ENCODE measurements at places on chromosomes 7 and 10.
A peak's percentile ranks its signal among the peaks of the same experiment; 100 is the strongest.

DNA sequence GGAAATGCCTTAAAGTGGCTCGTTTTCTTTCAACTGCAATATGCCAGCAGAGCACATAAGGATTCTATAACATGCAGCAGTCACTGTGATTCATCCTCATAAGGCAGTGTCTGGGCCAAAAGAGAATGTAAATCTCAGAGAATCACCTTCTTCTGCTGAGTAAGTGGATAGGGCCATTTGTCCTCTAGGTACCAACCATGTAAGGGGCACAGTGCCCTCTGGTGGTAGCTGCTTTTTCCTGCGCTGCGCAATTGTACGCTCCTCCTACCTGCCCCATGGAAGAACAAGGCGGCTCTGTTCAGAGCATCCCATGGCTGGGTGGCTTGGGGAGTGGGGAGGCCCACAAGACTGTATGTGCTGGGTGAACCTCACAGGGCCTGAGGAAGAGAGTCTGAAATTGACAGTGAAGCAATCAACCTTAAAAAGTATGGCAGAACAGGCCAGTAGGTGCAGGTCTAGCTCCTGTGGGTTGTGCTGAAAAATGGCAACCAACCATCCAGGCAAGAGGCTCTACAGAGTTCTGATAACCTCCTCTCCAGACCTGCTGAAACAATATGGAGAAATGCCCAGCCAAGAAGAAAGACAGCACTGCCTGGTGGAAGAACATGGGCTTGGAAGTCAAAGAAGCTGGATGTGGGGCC lies 78.6 kb upstream of the C10orf90 start:
- DNase-seq: no peak

- no peak for DNase-seq
Measured at GRCh38 chr7:115410972-115411686, 489.2 kb downstream of the MDFIC start.

- DNase-seq: no peak
Measured at GRCh38 chr10:75286901-75287300, 51.1 kb upstream of the COMTD1 start.

- no peak for DNase-seq
Measured at GRCh38 chr10:96648297-96648696, 61.5 kb upstream of the TM9SF3 start.

DNA sequence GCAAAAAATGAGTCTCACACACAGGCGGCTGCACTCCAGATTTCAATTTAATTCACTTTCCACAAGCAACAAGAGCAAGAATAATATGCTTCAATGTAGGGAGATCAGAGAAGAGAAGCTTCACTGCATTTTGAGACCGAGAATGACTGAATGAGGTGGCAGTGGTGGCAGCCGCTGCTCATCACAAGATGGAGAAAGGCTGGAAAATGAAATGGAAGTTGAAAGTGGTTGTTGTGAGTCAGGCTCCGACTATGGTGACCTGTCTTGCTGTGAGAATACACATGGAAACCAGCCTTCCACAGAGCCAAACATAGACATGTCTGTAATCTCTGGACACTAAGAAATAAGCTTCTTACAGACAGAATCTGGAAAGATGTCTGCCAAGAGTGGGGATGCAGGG lies 499.6 kb upstream of the LRRN3 start:
- no peak for DNase-seq

GRCh38 chr7:98520356-98520951 lies 96.6 kb upstream of the NPTX2 start:
- no peak for DNase-seq

GRCh38 chr10:103619424-103620351 lies 126.2 kb downstream of the NEURL1 start:
- DNase-seq: no peak

DNA sequence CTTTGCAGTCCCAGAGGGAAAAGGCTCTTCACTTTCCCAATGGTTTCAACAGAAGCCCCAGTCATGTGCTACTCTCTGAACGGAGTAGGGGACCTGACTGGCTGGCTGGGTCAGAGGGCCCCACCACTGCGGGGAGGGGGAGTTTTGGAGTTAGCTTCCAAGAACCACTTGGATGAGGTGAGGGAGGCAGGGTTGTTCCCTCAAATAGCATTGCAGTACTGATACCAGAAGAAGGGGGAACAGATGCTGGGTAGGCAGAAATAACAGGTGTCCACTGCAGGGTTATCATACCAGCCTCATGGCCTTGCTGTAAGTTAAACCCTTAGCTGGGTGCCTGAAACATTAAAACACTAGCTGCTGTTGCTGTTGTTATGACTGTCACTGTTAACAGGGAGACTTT lies 131.3 kb downstream of the UBE2H start:
- no peak for DNase-seq

GRCh38 chr7:91264924-91265681 lies 870 bp downstream of the FZD1 start:
- no peak for DNase-seq

GRCh38 chr7:121739465-121739864 lies 133.5 kb upstream of the PTPRZ1 start:
- DNase-seq: no peak

GRCh38 chr7:68587599-68587998 lies 1010.7 kb upstream of the AUTS2 start:
- no peak for DNase-seq

DNA sequence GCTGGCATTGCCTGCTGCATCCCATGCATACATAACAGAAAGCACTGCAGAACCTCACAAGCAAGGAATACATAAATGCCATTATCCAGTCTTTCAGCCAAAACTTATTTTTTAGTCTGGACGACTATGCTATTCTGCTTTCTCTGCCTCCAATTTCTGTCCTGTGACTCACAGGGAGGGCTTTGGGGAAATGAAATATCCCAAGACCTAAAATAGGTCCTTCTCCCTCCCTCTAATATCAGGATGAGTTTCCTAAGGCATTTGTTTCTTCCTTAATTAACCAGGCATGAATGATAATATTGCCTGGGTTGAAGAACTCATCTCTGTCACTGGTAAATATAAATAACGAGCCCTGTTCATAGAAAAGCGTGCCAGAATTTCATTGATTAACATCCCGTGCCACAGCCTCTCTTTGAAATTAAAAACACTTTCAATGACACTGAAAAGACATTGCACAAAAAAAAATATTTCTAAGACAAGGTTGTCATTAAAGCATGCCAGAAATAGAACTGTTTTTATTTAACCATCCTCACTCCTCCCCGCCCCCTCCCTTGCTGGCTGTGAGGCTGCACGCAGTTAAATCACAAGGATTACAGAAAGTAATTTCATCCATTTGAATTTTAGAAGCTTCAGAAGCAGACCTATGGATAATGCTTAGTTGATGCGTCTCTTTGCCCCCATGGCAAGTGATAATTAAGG lies 103.0 kb upstream of the ANKRD1 start:
- no peak for DNase-seq

GRCh38 chr10:31770307-31770902 lies 158.2 kb downstream of the ARHGAP12 start:
- no peak for DNase-seq

DNA sequence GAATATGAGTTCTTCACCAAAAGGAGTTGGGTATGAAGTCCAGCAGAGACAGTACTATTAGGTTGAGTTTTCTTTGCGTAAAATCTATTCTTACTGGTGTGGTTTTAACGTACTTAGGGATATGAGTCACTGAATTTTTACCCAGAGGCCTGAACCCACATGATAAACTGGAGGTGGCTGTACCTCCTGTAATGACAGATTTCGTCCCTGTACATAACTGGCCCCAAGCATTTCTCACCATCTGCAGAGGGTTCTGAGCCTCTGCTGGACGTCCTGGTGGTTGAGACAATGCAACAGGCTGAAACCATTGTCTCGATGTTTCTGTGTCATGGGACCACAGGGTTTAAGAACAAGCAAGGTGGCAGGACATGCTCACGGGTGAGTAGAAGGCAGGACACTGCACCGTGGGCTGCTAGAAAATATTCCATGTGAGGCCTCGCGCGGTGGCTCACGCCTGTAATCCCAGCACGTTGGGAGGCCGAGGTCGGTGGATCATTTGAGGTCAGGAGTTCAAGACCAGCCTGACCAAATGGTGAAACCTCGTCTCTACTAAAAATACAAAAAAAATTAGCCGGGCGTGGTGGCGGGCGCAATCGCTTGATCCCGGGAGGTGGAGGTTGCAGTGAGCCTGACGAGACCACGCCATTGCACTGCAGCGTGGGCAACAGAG lies 233.9 kb downstream of the DNAJB6 start:
- DNase-seq: no peak

DNA sequence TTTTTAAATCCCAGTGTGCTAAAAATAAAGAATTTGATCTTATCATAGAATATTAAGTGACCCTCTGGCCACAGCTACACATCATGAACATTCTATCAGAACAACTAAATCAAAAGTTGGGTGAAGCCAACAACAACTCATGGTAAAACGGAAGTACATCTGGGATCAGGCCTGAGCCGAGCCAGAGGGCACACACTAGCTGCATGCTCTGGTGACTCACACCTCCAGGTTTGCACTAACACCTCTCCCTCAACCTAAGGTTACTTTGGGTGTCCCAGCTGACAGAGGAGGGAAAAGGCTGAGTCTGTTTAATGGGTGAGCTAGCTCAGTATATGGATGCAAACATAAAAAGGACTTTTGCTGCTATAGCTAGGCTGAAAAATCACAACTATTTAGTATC lies 281.6 kb downstream of the HGF start:
- DNase-seq: no peak

DNA sequence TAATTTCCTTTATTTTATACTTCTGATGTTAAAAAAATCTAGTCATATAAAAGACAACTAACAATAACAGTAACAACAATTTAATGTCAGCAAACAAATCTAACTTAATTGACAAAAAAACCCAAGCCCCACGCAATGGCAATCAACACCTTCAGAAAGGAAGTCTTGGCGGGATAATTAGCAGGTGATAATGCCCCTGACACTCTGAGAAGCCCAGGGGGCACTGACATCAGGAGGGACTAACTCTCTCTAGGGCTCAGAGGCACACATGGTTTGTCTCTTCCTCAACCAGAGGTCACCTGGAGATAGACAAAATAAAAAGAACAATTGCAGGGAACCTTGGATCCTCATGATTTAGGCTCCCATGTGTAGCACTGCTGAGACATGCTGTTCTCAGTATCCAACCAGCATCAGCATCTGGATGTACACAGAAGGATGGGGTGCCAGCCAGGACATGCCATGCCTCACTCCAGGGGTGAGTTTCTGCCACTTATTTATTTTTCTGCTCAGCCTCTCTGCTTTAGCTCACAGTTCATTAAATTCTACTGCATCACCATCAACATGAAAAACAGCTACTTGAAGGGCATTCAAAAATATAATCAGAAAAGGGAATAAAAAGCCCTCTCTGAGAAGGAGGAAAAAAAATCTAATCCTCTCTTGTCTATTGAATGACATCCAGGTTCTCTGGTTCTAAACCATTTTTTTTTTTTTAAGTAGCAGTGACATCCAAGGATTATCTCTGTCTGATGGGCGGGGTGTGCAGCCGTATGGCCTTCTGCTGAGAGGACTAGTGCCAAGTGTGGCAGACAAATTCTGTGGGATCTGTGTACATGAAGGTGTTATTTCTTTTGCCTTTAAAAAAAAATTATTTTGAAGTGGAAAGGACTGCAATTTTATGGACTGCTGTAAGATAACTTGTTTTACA lies 96.3 kb downstream of the ATXN7L1 start:
- DNase-seq: no peak

DNA sequence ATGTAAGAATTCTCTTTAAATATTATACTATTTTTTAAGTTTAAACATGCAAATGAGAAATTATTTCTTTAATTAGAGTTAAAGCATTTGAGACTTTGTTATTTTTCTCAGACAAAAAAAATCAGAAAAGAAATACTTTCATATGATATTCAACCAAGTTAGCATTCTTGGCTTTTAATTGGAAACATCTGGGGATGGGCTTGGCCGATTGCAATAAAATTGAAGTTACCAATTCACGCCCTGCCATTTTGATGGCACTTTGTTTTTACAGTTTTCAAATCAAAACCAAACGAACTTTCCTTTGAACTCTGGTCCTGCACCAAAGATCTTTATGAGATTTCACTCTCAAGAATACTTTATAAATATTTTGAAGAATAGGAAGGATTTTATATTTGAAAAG lies 127.7 kb downstream of the ATE1 start:
- no peak for DNase-seq

DNA sequence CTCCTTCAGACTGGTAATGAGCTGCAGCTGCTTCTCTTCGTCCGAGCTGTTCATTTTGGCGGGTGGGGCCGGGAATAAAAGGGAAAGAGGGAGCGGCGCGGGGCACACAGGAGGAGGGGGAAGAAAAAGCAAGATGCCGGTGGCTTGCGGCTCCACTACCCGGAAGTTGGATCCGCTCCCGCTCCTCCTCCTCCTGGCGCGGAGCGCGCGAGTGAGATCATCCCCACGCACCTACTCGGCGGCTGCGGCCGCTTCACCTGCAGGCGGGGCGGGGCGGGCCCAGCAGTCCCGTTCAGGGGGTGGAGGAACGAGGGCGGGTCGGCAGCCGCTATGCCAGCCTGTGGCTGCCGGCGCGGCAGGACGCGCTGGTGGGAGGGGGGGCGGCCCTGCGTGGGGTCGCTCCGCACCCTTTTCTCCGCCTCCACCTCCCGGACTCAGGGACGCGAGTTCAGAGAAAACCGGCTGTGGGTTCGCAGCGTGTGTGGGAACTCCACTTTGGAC lies at the start of gene SHTN1:
Gene SHTN1, minus strand, starts transcription at position 162 of the 501 bp plus-strand sequence. Its CDS starts 108 bp downstream, at position 54.
- no peak for DNase-seq

- DNase-seq: peak; percentile 46
Measured at GRCh38 chr10:71396084-71396710, 523 bp upstream of the CDH23 start.

DNA sequence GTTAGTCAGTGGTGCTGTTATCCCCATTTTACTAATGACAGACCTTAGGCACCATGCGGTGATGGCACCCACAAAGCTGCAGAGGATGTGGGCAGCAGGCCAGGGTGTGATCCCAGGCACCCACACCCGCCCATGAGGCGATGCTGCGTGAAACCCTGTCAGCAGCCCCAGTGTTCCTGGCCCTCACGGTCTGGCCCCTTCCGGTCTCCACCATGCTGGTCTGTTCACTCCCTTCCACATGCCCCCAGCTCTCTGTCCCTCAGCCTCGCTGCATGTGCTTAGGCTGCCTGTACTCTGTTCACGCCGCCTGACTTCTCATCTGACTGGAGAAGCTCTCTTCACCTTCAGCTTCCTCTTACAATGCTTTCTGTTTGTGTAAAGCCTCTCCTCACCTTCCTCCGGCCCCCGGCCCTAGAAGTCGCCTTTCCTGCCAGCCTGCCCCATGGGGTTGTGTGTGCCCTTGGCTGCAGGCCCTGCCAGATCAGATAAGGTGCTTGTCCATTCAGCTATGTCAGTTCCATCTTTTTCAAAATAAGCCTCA lies 17.6 kb upstream of the ORAI2 start:
- DNase-seq: no peak

- no peak for DNase-seq
Measured at GRCh38 chr10:103598654-103599115, 105.2 kb downstream of the NEURL1 start.

- no peak for DNase-seq
Measured at GRCh38 chr7:1523844-1524243, 6.7 kb upstream of the MAFK start.

GRCh38 chr10:114173603-114173920 lies 441 bp downstream of the CCDC186 start:
- DNase-seq: no peak

DNA sequence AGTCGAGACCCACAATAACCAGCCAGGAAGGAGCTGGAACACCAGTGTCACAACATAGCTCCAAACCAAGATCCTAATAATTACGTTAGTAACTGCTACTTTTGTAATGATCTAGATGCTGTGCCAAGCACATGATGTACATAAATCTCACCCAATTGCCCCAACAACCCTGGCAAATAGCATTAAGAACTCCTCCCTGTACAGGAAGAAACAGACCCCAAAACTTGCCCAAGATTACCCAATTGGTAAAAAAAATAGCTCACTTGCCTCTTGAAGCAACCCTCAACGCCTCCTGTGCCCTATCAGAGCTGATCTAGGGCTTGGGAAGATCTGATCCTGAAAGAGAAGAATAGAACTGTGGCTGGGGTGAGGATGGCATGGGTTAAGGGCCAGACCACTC lies 628.7 kb upstream of the AUTS2 start:
- DNase-seq: no peak

Data from thymus (tissue), 14 donors.